Stimulated activated CD8-positive, alpha-beta memory T cell treated with anti-CD3 and anti-CD28 coated beads, Interleukin-4, amount 100 ng/mL, for 48 hours (primary cell): ENCODE measurements at places on chromosomes 16 and 17.

- no peak for DNase-seq
Measured at GRCh38 chr16:80463751-80464495, 76.9 kb upstream of the DYNLRB2 start.

DNA sequence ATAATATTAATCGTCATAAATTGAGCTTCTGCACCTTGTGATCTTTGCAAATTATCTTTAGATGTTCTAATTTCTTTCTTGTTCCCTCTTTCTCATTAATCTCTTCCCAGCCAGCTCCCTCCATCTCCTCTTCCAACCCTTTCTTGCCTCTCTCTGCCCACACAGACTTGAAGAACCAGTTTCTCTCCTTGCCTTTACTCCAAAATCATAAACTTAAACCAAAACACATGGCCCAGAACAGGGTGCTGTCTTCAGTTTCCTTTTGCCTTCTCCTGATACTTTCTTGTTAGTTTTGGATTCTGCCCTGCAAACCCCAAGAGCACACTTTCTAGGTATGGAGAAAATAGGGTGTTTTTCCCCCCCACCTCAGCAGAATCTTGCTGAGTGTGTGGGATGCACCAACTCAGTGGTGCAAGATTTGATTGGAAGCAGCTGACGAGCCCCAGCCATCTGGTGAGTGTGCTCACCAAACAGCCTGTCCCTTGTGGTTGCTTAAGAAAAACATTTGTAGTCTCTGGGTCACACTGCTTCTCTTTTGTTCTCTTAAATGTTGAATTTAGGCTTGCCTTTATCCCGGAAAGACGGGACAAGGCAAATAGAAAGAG lies 175.8 kb upstream of the MAF start:
- DNase-seq: no peak

DNA sequence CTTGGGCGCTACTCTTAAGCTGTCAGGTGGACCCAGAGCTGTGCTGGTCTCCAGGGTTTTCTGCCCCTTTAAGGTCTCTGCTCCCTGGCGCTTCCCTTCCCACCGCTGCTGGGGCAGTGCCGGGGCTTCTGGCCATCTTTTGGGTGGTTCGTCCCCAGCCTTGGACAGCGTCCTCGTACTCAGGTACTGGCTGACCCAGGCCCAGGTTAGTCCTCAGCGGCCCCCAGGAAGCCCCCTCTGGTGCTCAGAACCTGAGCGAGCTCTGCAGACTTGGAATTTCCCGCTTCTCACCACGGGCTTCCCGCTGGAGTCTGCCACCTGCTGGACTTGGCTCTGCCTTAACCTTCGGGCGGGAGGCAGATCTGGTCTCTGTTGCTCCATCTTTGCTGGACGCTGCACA lies 94.1 kb upstream of the ZNF750 start:
- no peak for DNase-seq

DNA sequence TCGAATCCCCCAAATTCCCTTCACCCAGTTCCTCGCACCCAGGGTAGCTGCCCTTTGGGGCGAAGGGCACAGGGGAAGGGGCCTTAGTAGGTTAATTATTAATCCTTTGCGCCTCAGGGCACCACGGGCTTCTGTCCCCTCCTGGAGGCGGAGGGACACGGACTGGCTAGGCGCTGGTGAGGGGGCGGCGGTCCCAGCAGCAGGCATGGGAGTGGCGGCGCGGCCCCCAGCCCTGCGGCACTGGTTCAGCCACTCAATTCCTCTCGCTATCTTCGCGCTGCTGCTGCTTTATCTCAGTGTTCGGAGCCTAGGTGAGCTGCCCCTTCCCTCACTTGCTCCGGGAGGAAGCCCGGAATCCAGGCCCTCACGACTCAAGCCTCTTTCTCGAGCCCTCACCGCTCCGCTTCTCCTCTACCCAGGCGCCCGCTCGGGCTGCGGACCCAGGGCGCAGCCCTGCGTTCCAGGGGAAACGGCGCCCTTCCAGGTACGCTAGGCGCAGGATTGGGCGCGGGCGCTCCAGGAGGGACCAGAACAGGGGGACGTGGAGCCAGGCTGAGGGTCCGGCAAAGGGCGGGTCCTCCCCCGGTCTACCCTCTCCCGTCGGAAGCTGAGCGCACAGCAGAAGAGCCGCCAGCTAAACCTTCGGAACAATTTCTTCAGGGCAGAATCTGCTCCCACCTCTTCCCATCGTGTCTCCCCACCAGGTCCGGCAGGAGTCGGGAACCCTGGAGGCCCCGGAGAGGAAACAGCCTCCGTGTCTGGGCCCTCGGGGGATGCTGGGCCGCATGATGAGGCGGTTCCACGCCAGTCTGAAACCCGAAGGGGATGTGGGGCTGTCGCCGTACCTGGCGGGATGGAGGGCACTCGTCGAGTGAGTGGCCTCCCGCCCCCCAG lies at the start of gene GLTPD2:
GLTPD2 (plus strand) TSS at position 158 of the 894 bp plus-strand sequence; CDS start at position 206, 48 bp downstream.
- no peak for DNase-seq

DNA sequence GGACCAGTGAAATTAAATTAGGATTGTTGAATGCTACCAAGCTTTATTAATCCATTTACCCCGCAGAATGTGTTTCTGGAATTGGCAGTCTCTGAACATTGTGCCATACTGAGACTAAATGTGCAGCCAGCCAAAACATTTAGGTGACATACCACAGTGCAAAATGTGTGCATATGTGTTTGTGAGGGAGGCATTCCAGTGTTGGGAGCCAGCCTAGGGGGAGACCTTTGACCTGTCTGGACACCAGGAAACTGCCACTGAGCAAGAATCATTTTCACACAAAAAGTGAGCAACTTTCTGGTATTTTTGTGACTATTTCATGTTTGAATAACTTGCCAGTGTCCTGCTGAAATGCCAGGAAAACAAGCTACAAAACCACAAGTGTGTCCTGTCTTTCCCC lies 64.7 kb upstream of the SLC12A3 start:
- no peak for DNase-seq

DNA sequence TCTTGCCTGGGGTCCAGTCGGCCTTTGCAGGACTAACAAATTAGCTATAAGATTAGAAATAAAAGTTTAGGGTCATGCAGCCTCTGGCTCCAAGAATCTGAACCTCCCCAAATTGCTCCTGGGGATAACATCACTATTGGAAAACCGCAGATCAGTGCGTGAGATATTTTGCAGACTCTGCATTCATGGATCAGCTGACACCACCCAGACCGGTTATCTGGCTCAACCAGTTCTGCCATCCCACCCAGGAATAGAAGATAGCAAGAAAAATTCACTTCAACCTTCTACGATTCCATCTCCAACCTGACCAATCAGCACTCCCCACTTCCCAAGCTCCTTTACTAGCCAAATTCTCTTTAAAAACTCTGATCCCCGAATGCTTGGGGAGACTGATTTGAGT lies 4.3 kb upstream of the PGS1 start:
- no peak for DNase-seq

DNA sequence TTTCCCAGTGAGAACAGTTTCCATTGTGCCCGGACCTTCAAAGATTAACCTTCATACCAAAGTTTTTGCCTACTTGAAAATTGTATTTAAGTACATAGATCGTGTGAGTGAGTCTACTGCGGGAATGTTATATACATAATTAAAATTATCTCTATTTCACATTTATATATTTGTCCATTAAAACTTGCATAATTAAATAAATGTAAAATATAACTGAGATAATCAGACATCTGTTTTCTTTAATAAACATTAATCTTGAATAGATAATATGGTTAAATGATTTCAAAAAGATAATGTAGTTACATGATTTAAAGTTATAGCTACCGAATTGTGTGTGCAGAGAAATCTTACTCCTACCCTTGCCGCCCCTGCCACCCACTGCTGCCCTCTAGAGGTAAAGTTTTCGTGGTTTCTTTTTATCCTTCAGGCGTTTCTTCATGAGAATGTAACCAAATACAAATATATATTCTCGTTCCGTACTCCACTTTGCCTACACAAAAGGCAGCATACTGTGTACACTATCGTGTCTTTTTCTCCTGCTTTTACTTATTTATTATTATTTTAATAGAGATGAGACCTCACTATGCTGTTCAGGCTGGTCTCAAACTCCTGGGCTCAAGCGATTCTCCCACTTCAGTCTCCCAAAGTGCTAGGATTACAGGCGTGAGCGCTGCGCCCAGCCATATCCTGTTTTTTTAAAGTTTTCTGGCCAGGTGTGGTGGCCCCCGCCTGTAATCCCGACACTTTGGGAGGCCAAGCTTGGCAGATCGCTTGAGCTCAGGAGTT lies 35.6 kb downstream of the RPA1 start:
- DNase-seq: peak; percentile 56

GRCh38 chr16:88815901-88816589 lies 4.3 kb upstream of the APRT start:
- DNase-seq: peak; percentile 79

GRCh38 chr16:28196387-28196987 lies 15.3 kb downstream of the XPO6 start:
- no peak for DNase-seq

DNA sequence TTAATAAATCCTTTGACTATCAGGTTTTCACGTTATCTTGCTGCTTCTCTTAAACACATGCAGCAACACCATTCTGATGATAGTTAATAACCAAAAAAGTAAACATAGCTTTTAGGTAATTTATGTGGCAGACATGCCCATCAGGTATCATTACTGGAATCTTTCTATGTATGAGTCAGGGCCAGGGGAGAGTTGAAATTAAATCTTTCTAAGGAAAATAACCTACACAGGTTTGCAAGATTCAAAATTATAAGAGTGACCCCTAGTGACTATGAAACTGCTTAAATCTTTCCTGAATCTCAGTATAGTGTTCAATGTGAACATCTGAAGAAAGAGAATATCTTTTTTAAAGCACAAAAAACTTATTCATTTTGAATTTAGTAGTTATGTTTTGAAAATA lies 666.6 kb downstream of the CDH11 start:
- DNase-seq: no peak

- DNase-seq: no peak
Measured at GRCh38 chr17:75365009-75365930, 40.2 kb downstream of the GRB2 start.

- DNase-seq: no peak
Measured at GRCh38 chr17:50447870-50448595, 20.6 kb downstream of the CHAD start.

- no peak for DNase-seq
Measured at GRCh38 chr17:20281860-20282259, 185.5 kb downstream of the LGALS9B start.

DNA sequence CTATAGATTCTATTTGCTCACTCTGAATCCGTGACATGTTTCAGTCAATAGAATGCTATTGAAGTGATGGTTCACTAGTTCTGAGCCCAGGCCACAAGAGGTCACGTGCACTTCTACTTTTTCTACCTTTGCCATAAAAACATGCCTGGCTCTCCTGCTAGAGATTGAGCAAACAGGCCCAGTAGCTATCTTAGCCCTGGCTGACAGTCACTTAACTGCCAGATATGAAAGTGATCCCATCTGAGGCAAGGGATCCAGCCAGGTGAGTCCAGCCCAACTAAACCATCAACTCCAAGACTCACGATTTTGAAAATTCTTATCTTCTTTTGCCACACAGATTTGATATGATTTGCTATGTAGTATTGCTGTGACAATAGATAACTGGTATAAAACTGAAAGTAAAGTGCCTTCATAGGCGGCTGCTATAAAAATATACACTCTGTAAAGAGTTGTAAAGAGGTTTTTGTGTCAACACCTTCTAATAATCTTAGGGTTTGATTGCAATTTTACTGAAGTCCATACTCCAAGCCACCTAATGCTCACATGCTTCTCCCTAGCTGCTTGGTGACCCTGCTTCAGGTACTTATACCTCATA lies 937.7 kb upstream of the SOX9 start:
- DNase-seq: no peak

- DNase-seq: no peak
Measured at GRCh38 chr17:61479493-61480413, 27.5 kb downstream of the TBX4 start.

- DNase-seq: no peak
Measured at GRCh38 chr17:27603880-27604794, 26.9 kb upstream of the LGALS9 start.

GRCh38 chr16:27748868-27749546 lies 199.1 kb downstream of the KATNIP start:
- DNase-seq: peak; percentile 32

GRCh38 chr17:31692632-31693031 lies 166.4 kb downstream of the COPRS start:
- no peak for DNase-seq

DNA sequence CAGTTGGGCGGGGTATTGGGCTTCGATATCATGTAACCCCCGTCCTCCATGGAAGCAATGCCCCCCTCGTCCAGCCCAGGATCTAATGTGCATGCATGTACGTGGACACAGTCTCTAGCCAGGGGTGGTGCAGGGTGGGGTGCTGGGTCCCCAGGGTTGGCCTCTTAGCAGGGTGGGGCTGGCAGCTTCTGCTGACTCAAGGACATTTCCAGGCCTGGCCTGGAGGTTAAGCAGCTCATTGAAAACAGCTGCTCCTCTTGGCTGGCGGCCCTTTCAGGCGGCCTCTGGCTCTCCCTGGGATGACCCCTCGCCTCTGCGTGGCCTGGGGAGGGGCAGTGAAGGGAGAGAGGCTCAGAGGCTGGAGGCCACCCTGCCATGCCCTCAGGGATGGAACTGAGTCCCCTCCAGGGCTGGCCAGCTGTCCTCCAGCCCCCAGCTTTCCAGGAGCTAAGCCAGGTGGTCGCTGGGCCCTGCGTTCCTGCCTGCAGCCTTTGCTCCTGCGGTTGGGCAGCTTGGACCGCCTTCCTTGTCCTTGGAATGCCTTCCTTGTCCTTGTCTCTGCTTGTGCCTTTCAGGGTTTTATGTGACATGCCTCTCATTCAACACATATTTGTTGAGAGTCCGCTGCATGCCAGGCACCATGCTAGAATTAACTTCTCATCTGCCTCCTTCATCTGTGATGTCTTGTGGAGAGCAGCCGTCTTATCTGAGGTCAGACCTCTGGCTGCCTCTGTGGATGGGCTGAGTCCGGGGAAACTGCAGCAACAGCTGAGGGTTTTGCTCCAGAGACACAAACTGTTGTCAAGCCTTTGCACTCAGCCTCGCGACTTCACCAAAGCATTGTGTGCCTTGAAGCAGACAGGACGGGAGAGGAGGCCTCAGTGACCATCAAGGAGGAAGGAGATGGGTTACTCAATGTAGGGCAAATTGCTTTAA lies 26.6 kb downstream of the MRC2 start:
- peak; percentile 34 for DNase-seq

GRCh38 chr16:68328860-68329390 lies 18.1 kb downstream of the PRMT7 start:
- DNase-seq: no peak

DNA sequence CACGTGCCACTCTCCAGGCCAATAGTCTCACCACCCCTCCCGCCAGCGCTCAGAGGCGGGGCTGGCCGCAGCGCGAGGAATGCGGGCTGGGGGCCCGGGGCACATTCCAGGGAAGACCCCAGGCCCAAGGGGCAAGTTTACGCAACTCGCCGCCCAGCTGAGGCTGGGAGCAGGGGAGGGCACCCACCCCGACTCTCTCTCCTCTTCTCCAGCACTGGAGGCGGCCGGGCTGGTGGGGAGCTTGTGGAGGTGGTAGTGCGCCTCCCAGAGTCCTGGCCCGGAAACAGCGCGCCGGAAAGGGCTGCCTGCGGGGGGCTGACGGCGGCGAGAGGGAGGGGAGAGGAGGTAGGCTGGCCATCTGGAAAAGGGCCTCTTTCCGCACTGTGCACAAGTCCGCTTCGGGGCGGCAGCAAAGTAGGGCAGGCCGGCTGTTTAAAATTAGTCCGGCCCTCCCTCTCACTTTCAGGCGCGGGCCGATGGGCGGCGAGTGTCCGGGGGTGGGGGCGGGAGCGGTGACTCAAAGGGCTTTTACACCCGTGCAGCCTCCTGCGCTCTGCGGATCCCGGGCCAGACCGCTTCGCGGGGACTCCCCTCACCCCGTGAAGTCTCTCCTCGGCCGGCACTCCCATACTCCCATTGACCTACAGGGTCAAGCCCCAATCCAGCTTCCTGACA lies 1.1 kb downstream of the FHOD1 start:
- peak; percentile 78 for DNase-seq

GRCh38 chr16:63323055-63323454 lies 1286.8 kb upstream of the CDH8 start:
- no peak for DNase-seq
